ENCODE measurements at places on chromosomes 12 and 14.

- DNase-seq = peak; percentile 82
Observed at GRCh38 chr14:59362513-59362912, 102.7 kb downstream of the GPR135 start.

DNA sequence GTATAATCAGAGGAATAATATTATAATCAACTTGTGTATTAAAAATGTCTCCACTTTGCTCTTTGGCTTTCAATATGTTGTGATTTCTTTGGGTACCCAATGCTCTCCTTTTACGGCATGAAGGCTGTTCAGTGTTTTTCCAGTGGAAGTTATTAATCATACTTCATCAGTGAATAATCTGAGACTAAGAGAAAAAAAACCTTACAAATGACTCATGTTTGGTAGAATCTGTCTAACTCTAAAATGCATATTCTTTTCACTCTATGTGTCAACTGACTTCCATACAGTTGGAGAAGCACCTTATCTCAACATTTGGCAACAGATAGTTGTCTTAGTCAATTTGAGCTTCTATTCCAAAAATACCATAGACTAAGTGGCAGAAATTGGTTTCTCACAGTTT, 82.2 kb downstream of the PTPRO start:
- peak; percentile 16 for DNase-seq

DNA sequence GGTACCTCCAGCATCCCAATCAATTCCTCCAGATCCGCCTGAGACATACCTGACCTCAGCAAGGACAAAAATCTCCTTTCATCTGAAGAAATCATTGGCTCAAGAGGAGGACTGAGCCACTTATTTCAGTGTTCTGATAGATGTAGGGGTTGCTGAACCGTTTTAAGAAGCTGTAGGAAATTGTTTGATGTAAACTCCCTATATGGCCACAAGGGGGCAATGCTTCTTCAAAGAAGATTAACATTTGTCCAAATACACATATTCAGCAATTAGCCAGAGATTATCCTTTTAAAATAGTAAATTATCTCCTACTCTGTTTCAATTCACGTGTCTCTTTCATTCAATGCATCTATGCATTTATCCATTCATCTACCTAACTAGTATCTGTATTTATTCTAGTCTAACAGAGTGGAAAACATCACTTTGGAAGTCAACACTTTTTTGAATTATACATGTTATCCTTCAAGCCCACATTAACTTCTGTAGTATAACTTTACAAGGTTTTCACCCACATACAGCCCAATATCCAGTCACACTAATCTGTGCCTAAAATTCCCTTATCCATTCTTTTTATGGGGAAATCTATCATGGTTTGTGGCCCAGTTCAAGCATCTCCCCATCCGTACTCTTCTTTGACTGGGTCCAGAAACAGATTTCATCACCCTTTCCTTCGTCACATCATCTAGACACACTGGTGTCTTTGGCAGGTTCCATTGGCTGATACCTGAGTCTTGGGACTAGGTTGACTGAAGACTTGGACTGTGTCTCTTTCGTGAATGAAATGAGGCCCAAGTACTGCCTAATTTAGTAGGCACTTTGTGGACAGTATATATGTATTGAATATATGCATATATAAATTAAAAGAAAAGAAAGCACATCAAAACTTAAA, 411.0 kb upstream of the OR4E1 start:
- DNase-seq = peak; percentile 70

GRCh38 chr12:47818467-47819137, 1.1 kb downstream of the HDAC7 start:
- no peak for DNase-seq

DNA sequence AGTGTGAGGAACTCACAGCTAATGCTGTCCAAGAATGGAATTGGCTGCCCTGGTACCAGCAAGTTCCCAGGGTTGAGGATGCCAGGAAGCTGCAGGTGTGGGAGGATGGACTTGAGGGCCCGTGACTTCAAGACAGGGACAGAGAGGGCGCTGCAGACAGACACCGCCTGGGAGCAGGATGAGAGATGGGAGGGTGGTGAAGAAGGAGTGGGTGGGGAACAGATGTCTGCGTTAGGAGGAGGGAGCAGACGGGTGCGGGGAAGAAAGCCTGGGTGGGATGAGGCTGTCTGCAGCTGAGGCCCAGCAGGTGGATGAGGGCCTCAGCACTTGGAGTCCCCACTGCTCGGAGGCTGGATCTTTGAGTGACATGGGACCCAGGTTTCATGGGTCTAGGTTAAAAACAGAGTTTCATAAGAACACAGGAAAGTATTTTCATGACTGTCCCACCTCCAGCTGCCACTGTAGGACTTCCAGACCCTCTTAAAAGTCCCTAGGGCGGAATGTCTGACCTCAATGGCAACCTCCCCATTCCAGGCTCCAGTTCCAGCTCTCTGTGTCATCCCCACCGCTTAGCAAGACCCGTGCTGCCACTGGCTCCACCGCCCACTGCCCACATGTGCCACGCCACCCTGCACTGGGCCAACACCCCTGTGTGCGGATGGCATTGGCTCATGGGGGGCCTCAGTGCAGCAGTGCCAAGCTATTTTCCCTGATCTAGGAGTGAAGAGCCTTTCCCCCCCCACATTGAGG, 70.3 kb upstream of the SCN8A start:
- no peak for DNase-seq

DNA sequence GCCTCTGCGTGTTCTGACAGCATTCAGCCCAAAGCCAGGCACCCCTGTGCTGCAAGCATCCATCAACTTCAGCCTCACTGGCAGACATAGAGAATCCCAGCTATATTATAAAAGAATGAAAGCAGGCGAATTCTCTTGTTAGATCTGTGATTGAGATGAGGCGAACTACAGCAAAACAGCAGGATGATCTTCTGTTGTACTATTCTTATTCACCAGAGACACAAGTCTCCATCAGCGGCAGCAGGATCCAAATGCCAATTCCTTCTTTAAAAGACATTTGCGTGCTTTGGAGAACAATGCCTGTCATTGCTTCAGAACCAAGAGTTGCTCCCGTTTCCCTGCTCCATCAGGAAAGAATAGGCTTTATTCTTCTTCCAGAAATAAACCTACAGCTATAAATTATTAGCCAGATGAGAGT, 188.9 kb downstream of the SLC41A2 start:
- no peak for DNase-seq

- peak; percentile 88 for DNase-seq
Observed at GRCh38 chr12:122830517-122831214, 4.6 kb upstream of the HIP1R start.

DNA sequence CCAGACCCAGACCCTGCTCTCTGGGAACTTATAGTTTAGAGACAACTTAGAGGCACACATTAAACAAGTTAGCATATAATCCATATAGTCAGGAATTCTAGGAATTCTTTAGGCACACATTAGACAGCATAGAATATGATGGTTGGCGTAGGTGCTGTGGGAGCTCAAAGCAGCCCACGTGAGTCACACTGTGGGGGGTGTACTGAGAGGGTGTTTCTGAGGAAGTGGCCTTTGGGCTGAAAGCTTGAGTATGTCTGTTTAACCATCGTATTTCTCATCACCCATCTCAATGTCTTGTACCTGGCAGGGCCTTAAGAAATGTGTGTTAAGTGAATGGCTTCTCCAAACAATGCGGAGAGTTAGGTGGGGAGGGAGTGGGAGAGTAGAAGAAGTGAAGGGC, 67.2 kb downstream of the TMEM30B start:
- no peak for DNase-seq

DNA sequence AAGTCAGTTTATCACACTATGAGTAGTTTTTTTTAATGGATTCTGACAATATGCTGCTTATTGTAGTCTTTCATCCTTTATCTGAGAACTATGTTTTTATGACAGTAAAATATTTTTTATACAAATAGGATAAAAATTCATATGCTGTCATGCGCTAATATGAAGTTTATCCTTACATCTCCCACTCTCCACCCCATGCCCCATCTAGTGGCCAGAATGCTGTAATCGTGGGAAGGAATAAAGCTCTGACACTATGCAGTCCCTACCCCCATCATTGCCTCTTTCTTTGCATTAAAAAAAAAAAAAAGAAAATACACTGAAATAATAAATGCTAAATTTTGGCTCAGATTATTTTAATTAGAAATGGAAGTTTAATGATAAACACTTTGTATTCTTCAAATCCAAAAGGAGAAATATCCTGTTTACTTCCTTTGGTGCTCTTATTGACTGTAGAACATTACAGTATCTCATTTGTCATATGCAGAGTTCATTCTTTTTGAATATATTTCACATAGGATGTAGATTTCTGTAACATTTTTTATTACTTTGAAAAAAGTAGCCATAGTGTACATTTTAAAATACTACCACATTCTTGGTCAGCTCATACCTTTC, 145.9 kb upstream of the SLCO1C1 start:
- DNase-seq = peak; percentile 68

- no peak for DNase-seq
Observed at GRCh38 chr12:100833282-100833681, 38.7 kb downstream of the ANO4 start.

Data from fibroblast of the aortic adventitia (primary cell).